ENCODE measurements at places on chromosomes 12 and 14.

DNA sequence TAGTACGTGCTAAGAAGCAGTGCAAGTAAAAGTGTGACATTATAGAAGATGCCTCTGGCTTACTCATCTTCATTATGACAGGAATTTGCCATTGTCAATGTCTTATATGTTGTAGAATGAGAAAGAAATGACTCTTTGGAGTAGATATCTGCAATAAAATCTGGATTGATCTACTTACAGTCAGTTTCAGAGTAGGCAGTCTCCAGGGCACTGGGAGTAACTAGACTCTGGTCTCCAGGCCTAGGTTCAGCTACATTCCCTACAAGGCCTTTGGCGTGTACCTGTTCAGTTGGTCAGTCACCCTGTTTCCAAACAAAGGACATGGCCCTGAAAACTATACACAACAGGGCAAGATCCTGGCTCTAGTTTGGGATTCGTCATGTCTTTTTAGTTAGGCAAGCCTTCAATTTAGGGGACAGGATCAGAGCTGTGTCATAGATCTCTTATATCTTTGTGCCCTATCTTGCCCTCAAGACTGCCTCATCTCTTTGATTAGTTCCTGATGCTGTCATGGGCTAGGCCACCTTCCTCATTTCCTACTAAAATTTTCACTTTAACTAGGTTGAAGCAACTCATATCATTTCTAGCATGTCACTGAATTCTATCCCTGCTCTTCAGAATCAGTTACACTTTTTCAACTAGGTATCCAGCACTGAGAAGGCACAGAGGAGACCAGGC is 410.0 kb downstream of the RAD51B start:
- no peak for DNase-seq

GRCh38 chr14:95597784-95598211 is 62.9 kb downstream of the GLRX5 start:
- DNase-seq: no peak

- no peak for DNase-seq
These were observed 75.5 kb upstream of the OTX2 start for GRCh38 chr14:56885825-56886224.

DNA sequence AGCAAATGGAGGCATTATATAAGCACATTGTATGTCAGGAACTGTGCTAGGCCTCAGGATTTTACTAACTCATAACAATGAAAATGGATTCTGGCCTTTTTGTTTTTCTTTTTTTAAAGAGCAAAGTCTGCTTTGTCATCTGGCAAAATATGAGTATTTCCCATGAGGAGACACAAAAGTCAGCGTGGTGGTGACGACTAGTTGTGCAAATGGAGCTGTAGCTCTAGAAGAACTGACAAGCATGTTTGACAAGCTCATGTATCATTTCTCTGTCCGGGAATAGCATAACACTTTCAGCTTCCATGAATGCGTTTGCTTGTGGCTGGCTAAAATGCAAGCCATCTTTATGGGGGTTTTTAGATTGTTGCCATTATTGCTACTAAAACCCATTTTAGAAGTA is 127.8 kb downstream of the HELB start:
- no peak for DNase-seq

DNA sequence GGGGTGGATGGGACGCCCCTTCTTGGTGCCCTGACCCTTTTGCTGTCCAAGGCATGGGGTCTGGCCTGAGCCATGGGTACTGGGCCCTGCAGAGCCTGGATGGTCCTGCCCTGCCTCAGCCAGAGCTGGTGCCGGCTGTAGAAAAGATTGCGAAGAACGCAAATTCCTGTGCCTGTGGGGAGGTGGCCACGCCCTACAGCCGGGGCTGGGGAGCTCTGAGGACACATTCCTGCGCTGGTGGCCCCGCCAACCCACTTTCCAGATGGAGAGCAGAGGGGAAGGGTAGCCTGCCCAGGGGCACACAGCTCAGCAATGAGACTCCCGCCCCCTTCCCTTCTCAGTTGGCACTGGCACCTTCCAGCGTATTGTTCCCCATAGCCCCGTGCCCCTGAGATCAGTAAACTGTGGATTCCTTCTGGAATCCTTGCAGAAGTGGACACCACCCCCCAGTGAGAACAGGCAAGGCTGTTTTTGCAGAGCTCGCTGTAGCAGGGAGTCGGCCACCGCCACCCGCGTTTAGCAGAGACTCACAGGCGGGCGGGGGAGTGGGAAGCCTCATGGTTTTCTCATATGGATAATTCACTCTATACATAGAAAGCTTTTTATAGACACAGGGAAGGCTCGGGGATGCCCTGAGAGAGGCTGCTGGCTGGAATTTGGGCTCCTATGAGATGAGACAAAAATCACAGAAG is 8.6 kb downstream of the INF2 start:
- DNase-seq: no peak

- DNase-seq: peak; percentile 65
These were observed 43.4 kb upstream of the CFAP54 start for GRCh38 chr12:96445691-96446583.

DNA sequence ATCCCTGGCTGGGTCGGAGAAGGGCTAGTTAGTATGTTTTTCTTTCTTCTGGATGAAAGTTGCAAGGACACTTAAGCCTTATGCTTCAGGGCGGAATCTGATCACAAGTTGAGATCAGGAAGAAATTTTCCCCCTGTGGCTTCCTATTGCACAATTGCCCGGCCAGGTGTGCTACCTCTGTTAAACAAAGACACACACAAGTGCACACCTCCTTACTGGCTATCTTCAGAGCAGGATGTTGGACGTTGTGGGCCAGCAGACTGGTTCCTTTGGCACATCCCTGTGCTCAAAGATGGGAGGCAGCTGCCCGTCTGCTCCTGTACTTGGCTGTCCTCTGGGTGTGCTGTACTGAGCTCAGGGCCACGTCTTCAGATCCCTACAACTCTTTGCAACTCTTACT is 19.1 kb downstream of the ETV6 start:
- DNase-seq: no peak

GRCh38 chr14:23324993-23325392 is 3.7 kb downstream of the PABPN1 start:
- DNase-seq: no peak

- DNase-seq: no peak
These were observed 171.0 kb downstream of the PAH start for GRCh38 chr12:102745971-102746600.

- DNase-seq: no peak
These were observed 180.5 kb downstream of the BCAT1 start for GRCh38 chr12:24768415-24768814.

GRCh38 chr12:116497051-116497591 is 62.1 kb upstream of the MAP1LC3B2 start:
- DNase-seq: no peak

DNA sequence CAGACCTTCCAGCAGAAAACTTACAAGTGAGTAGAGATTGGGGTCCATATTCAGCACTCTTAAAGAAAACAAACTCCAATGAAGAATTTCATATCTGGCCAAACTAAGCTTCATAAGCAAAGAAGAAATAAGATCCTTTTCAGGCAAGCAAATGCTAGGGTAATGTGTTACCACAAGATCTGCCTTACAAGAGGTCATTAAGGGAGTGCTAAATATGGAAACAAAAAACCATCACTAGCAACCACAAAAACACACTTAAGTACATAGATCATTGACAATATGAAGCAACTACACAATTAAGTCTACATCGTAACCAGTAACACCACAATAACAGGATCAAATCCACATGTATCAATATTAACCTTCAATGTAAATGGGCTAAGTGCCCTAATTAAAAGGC is 47.1 kb upstream of the CLEC14A start:
- DNase-seq: no peak

DNA sequence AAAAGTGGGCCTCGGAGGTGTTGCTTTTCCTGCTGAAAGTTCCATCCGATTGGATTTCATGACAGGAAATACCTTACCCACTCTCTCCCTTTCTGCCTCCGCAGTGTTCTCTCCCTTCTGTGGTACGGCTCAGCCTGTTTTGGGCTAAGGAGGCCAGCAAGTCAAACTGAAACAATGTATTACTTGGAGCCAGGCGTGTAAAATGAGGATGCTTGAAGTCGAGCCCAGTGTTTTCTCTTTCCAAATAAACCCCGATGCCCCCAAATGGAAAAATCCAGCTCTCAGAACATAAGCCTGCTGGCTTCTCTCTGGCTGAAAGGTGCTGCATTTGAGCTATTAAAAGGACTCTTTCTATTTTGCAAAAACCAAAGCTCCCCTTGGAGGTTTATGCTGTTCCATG is 124.7 kb downstream of the ZNF664 start:
- DNase-seq: no peak

- DNase-seq: no peak
These were observed 202 bp downstream of the YAF2 start for GRCh38 chr12:42237853-42238239.
